Sigmoid colon (tissue), 7 donors: ENCODE measurements at places on chromosomes 16 and 17. TPM values are rescaled to one million over a fixed set of nuclear protein-coding genes. Genes with fewer than 3 reads are reported as not detected.
A peak's percentile ranks its signal among the peaks of the same experiment; 100 is the strongest.

ZNF469 gene
- total RNA-seq = 0.68 TPM

GRCh38 chr16:19578378-19578971 is 23.0 kb downstream of the VPS35L start:
- peak; percentile 78 for DNase-seq

GRCh38 chr17:29111816-29112499 is 68.2 kb downstream of the MYO18A start:
- peak; percentile 80 for DNase-seq

DNA sequence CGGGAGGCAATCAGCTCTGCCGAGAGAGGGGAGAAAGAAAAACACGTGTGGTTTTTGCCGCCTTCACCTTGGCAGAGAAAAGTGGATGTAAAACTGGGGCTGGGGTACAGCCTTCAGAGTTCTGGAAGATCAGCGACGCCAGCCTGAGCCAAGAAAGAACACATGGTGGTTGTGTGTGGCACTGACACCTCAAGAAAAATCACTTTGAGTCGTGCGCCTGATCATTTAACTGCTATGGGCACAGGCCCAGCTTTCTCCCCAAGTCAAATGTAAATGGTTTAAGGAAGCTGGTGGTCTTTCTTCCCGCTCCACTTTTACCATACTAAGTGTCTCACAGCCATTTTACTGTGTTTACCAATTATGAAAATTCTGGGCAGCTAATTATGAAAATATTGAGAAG is 461.8 kb upstream of the SOX9 start:
- DNase-seq = no peak

- DNase-seq = no peak
These were observed 166.2 kb downstream of the SEC14L1 start for GRCh38 chr17:77306790-77307478.

DNA sequence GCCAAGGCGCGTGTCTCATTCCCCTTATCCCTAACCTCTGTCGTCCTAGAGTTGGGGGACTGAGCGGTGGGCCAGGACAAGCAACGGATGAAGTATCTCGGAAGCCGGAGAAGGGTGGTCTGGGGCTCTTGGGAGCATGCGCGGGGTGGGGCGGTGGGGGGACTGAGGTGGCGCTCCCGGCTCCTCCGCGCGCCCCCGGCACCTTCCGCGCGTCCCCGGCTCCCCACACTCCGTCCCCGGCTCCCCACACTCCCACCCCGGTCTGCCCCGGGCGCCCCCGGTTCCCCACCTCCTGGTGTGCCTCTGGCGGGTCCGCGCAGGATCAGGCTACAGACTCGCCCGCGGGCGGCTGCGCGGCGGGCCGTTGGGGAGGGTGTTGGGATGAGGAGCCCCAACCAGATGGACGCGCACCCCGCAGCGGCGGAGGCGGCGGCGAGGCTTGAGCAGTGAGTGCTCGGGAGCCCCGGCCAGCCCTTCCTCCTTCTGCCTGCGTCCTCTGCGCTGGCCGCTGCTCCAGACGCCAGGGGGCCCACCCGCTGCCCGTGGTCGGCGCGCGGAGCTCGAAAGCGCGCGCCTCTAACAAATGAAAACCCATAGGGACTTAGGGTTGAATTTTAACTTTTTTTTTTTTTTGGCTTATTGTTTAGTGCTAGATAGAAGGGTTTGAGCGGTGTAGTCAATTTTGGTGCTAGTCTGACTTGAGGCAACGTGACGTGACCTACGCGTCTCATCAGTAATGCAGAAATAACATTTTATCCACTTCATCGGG is 5.6 kb upstream of the CRYM start:
- DNase-seq = peak; percentile 75

DNA sequence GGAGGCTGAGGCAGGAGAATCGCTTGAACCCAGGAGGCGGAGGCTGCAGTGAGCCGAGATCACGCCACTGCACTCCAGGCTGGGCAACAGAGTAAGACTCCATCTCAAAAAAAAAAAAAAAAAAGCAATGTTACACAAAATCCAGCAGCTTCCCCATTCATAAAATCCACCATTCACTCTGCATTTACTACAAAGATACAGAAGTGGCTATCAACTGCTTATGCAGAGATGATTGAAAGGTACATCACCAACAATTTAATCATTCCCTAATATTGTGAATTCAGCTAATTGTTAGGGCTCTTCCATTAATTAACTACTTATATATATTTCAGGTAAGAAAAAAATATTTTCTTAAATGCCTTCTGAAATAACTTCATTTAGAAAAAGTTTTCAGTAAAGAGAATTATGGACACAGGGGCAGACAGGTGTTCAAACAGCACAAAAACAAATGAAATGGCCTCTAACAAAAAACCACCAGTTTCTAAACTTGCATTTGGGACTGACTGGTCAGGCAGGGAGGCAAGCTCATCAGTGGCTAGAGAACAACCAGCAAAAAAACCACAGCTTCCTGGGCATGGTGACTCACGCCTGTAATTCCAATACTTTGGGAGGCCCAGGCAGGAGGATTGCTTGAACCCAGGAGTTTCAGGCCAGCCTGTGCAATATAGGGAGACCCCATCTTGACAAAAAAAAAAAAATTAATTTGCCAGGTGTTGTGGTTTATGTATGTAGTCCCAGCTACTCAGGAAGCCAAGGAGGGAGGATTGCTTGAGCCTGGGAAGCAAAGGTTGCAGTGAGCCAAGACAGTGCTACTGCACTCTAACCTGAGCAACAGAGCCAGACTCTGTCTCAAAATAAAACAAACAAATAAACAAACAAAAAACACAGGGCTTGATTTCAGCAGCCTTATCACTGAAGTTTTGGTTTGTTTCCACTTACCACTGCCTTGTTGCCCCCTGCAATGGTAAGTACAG is 26.3 kb downstream of the ERN1 start:
- no peak for DNase-seq

DNA sequence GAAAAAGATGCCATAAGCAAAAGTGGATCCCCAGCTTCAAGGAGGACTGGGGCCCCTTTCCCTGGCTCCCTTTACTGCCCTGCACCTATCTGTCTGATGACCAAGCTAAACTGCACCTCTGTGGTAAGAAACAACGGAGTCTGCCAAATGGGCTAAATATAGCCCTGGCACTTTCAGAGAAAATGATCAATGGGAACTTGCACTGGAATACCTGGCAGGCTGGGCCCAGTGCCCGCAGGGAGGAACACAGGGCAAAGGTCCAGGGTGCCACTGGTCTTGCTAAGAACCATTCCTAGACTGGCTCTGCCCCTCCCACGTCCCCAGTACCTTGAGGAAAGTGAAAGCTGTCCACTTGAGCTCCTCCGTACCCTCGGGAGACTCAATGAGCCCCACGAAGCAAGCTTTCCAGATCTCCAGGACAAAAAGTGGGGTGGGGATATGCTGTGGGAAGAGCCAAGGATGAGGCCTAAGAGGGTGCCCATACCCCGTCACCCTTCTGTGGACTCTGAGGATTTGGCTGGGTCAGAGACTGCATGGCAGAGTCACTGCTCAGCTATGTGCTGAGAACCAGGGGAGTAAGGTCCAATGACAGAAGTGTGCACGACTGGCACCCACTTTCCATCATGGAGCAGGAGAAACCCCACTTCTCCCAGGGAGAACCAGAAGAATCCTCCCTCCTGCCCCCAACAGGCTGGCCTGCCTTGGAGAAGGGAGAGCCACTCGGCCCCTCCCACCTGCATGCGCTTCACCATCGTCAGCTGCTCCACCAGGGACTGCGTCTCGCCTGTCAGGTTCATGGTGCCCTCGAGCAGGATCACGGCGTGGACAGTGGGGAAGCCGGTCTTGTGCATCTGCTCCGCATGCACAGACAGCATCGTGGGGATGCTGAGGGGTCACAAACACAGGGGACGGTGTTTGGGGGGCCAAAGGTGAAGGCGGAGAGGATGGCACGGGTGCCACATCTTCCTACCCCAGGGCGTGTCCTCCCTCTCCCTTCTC is 17.4 kb downstream of the CSF3 start:
- peak; percentile 83 for DNase-seq

- peak; percentile 83 for DNase-seq
These were observed at the start of gene MRTFB for GRCh38 chr16:14070877-14071575. MRTFB (plus strand) TSS chr16:14071319; CDS start chr16:14140607, 69,288 bp downstream.

CAPNS2 gene
- 0.83 TPM for total RNA-seq

- no peak for DNase-seq
These were observed 17.5 kb downstream of the NDUFAF8 start for GRCh38 chr17:81256616-81257015.

DNA sequence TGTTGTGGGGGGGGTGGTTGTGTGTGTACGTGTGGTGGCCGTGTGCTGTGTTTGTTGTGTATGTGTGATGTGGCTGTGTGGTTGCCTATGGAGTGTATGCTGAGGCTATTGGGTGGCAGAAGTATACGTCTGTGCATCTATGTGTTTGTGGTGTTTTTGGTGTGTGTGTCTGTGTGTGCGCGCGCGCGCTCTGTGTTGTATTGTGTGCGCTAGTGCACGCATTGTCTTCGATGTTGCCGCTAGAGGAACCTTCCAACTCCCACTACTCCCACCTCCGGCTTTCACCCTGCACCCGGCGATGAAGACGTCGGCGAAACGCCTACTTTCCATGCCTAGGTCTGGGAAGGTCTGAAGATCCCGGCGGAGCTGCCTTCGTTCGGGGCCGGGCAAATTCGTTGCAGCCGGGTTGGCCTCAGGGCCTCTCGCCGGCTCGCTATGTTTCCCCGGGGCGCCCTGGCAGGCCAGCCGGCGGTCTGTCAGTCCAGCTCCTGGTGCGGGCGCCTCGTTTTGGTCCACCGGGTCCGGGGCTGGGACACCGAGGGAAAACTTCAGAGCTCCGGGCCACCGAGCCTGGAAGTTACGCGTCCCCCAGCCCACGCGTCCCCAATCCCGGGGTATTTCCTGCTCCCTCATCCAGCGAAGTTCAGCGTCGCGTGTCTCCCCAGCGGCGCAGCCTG is 5.2 kb upstream of the DLX4 start:
- DNase-seq = no peak

- peak; percentile 91 for DNase-seq
These were observed 19.7 kb downstream of the FBXO31 start for GRCh38 chr16:87363771-87364455.

ZNF423 gene
- 19.7 TPM for total RNA-seq

GRCh38 chr17:80821546-80821945 is 170.1 kb upstream of the CHMP6 start:
- DNase-seq = peak; percentile 50

- peak; percentile 77 for DNase-seq
These were observed 155.5 kb downstream of the ZNF423 start for GRCh38 chr16:49700251-49701064.

PRR15L gene
- total RNA-seq = not detected

- peak; percentile 81 for DNase-seq
These were observed 53.1 kb downstream of the MRM3 start for GRCh38 chr17:835263-835662.

- DNase-seq = no peak
These were observed 153.2 kb upstream of the MON1B start for GRCh38 chr16:77037696-77038347.

GRCh38 chr17:27649929-27650328 is 18.9 kb downstream of the LGALS9 start:
- peak; percentile 75 for DNase-seq

FA2H gene
- total RNA-seq = not detected

C17orf107 gene
- 0.99 TPM for total RNA-seq

UMOD gene
- not detected for total RNA-seq

CES1 gene
- 20.2 TPM for total RNA-seq

DNA sequence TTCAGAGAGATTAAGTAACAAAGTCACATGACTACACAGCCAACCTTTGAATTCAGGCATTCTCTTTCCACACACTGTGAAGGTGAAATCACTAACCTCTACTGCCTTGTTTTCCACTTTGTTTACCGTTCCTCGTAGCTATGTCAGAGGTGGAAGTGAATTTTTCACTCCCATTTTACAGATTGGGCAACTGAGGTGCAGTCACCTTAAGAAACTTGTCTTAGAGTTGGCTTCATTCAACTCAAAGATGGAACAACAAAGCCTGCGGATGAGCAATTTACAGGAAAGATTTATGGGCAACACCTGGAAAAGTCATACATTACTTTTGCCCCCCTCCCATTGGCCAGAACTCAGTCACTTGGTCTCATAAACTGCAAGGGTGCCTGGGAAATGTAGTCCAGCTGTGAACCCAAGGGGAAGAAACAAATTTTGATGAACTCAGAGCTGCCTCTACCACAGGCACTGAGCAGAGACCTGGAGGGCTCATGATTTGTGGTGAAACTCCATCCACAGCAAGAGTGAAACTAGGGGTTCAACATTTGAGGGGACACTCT is 784.6 kb upstream of the EEF2KMT start:
- DNase-seq = no peak

- DNase-seq = peak; percentile 84
These were observed 1.0 kb downstream of the VEZF1 start for GRCh38 chr17:57986841-57987580.

GRCh38 chr16:26988186-26988585 is 78.5 kb upstream of the C16orf82 start:
- DNase-seq = no peak

DNA sequence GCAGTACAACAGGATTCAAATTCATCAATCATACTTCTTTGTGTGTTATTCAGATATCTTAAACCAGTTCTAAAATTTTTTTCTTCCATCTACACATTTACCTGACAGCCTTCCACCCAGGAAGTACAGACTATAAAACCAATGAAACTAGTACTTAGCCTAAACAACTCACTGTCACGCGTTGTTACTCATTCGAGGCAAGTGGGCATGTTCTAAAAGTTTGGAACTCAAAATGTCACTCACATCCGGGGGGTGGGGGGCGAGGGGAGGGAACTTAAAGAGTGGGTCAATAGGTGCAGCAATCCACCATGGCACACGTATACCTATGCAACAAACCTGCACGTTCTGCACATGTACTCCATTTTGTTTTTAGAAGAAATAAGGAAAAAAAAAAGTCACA is 90.4 kb upstream of the PLEKHM1 start:
- no peak for DNase-seq

CMTM1 gene
- total RNA-seq = 1.3 TPM

GRCh38 chr17:20278805-20279204 is 188.5 kb downstream of the LGALS9B start:
- DNase-seq = no peak
